GM23248 (cell line): ENCODE measurements at places on chromosomes 3 and 15. TPM values are rescaled to one million over a fixed set of nuclear protein-coding genes. Genes with fewer than 3 reads are reported as not detected.

STRIT1 gene
- total RNA-seq, result not detected in 2 replicates

- DNase-seq, result no peak
Observed at GRCh38 chr15:30865257-30865656, 38.5 kb upstream of the FAN1 start.

DNA sequence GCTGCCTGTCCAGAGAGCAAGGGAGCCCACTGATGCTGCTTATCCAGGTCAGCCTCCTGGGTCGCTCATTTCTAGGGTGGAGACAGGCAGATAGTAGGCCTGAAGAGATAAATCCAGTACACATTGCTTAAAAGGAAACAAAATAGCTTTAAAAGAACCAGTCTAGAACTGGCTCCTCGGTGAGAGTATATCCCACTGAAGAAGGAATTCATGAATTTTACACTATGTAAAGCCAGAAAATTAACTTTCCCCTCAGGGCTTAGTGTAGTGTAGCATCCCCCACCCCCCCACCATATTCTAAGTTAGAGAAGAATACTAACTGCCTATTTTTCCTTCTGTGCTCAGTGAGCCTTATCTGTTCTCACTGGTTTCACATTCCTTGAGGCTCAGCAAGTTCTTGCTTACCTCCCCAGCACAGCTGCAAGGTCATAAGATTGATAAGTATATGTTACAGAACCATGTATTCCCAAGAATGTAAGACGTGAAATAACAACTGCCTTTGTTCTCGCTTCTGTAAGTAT, 30.5 kb upstream of the NOX5 start:
- DNase-seq, result no peak

- DNase-seq, result peak; percentile 71
Observed at GRCh38 chr3:164641071-164641470, 437.2 kb downstream of the SI start.

- no peak for DNase-seq
Observed at GRCh38 chr15:61379005-61379404, 149.9 kb upstream of the RORA start.

DNA sequence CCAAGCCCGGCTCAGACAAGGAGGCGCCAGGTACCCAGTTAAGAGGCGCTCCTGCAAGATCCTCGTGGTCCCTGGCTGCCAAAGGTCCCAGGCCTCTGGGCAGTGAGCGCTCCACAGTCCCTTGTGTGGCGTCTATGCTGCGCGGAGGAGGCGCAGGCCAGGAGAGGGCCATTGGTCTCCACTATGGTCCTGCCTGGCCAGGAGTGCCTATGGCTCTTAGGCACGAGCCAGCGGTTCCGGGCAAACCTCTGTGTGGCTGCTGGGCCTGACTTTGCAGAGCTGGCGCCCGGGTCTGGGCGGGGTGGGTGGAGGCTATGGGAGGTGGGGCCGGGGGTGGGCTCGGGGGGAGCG, 660 bp upstream of the ADAMTSL3 start:
- DNase-seq, result no peak

GRCh38 chr15:95624616-95625361, 705.7 kb upstream of the NR2F2 start:
- DNase-seq, result no peak

DNA sequence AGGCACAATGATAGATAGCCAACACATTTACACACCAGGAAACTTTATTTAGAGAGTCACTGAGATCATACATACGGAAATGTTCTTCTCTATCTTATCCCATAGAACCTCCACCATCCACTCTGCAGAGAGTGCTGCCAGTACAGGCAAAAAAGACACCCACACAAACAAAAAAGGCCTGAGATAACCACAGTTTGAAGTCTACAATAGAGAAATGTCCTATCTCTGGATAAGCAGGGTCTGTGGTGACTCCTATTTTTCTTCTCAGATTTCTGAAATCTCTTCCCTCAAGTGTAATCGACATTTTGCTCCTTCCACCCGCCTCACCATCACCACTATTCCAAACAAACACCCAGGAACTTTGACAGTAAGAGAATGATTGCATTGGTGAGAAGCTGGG, 413.9 kb upstream of the NR2F2 start:
- no peak for DNase-seq
